ENCODE measurements at places on chromosomes 3 and 15.

DNA sequence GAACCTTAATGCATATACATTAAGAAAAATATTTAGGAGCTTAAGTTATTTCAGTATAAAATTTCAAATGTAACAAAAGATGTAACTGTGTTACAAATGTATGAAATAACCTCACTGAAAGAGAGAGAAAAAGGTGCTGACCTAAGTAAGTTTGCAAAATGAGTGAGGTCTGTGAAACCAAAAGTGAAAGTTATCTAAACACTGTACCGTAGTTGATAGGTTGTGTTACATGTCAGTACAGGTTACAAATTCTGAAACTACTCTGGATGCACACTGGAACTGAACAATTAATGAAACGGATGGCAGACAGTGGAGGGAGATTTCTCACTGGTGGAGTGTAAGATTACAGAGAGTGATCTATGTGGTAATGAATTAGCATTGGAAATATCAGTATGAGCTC, 420.7 kb downstream of the ZNF385D start:
- peak; percentile 2 for DNase-seq

DNA sequence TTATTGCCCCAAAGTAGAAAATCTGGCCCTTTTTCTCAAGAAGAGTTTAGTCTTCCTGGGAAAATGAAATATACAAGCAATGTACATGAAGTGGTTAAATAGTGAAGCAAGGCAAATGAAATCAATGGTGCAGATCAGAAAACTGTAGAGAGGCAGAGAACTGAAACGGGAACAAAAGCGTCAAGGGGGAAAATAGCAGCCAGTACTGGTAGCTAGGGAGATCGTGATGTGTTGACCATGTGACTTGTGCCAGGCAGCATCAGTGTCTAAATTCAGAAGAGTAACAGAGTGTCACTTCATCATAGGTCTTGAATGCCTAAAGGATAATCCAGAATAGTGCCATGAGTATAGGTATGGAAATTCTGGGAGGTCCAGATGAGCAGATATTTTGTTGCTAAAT, 163.1 kb downstream of the CHL1 start:
- no peak for DNase-seq

DNA sequence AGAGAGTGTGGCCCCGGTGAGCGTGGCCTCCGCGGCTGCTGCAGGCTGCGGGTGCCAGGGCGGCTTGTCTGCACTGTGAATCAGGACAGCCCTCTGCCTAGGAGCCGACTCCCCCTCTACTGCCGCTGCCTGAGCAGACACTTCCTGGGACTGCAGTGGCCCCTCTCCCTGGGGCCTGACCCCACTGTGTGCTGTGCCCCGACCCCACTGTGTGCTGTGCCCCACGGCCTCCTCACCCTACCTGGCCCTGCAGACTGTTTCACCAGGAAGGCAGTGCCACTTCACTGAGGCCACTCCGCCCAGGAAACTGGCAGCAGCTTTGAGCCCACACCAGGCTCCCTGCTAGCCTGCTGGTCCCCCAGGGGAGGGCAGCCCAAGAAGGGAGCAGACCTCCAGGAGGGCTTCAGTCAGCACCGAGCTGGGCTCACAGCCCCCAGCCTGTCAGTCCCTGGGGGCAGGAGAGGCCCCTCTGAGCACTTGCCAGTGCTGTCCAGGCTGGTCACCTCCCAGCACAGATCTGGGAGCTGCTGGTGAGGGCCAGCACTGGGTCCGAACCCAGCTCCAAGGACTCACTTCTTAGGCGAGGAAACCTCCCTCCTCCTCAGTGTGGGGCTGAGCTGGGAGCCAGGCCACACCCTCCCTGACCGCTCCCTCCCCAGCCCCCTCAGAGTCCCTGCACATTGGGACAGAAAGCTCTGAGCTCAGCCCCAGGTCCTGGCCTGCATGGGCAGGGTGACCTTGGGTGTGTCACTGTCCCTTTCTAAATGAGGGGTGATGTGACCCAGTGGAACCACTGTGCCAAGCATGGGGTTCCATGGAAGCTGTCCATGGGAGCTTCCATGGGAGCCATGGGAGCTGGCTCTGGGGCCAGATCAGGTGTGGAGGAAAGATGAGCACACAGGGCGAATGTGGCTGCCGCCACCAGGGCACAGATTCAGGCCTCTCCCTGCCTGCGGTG, 56.8 kb downstream of the DNAJB8 start:
- DNase-seq, result no peak

GRCh38 chr3:186002884-186003472, 65.2 kb upstream of the TRA2B start:
- no peak for DNase-seq

DNA sequence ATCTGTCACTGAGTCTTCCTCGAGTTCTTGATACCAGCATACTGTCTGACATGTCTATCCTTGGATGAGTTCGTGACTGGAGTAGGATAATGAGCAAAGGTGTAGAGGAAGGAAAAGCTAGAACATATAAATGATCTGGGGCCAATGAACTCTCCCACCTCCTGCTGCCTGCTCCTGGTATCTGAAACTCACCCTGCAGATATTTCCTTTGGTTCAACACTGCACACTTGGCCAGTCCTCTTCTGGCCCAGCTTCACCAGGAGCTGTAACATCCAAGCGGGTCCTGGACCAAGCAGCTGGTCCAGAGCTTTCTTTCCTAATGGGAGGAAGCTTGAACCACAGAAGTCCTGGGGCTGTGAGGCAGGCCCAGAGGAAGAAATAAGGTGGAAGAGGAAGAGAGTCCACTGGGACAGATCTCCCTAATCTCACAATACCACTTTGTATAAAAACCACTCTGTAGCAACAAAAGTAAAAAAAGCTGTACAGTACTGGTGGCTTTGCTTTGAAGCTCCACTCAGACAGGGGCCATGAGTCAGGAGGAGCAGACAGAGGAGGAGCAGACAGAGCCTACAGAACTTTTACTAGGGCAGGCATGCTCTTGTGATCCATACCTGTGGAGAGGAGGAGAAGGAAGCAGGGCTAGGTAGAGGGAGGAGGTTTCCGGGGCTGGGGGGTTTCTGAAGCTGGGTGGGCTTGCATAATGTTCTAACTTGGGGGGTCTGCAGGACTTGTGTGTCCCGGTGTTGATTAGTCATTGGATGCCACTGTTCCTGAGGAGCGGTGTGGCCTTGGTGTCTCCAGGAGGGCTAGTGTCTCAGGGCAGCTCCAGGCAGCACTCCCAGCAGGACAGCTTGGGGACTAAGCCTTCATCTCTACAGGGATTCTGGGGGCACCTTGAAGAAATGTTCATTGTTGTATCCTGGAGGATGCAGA, 166.9 kb downstream of the ABHD5 start:
- no peak for DNase-seq

GRCh38 chr3:77376511-77376910, 336.6 kb downstream of the ROBO2 start:
- no peak for DNase-seq

DNA sequence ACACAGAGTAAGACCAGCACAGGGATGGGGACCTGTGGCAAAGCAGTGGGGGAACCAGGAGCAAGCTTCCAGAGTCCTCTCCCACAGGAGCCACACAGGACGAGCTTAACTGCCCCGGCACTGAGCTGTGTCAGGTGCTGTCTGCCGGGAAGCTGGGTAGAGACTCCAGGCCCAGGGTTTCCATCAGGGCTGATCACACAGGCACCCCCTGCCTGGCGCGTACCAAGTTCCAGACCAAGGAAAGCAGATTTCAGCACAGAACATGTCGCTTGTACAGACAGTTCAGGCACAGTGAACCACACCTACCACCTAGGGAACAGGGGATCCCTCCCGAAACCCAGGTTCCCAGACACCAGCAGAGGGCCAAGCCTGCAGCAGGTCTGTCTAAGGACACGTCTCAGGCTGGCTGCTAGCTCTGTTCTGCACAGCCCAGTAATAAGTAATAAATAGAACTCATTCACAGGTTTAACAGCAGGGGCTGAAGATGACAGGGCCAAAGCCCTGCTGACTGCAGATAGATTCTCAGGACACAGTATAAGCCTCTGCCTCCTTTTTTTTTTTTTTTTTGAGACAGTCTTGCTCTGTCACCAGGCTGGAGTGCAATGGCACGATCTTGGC, 30.2 kb upstream of the OCA2 start:
- DNase-seq, result no peak

DNA sequence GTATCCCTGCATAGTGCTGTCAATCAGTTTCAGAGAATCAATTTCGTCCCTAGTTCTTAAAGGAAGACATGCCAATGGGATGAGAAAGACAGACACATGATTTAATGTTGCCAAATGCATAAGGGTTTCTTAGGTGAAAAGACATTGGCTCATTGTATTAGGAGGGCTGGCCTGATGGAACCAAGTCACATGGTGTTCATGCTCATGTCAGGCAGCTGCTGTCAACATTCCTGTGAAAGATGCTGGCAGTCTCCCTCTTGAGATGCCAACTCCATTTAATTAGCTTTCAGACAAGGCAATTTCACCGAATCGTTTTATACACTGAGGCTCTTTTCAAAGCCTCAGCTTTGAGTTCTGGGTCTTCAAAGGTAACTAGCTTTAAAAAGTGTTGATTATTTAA, 16.1 kb upstream of the IL1RAP start:
- no peak for DNase-seq

GRCh38 chr15:40776537-40777141, 6.9 kb downstream of the C15orf62 start:
- DNase-seq, result no peak

- DNase-seq, result no peak
These were observed 45.5 kb downstream of the PCSK6 start for GRCh38 chr15:101444015-101444414.

DNA sequence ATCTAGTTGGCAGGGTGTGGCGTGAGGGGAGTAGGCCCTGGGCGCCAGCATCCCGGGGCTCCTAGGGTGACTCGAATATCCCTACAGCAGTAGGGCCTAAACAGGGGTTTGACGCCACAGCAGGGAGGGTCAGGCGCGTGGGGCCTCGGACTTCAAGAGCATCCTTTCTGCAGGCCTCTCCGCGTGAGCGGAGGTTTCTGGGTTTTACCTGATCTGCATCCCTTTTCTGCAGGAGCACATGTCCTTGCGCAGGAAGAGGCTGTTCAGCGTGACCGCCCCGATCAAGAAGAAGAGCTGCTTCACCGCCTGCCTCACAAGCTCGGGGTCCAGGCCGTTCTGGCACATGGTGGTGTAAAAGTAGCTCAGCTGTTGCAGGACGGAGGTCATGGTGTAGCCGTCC, 13.5 kb upstream of the GNB5 start:
- no peak for DNase-seq

- DNase-seq, result no peak
These were observed 61.5 kb downstream of the PRICKLE2 start for GRCh38 chr3:64163755-64164148.

- no peak for DNase-seq
These were observed 82.9 kb downstream of the CHSY1 start for GRCh38 chr15:101168898-101169494.

- no peak for DNase-seq
These were observed 88.2 kb downstream of the GMPS start for GRCh38 chr3:155958676-155959075.

DNA sequence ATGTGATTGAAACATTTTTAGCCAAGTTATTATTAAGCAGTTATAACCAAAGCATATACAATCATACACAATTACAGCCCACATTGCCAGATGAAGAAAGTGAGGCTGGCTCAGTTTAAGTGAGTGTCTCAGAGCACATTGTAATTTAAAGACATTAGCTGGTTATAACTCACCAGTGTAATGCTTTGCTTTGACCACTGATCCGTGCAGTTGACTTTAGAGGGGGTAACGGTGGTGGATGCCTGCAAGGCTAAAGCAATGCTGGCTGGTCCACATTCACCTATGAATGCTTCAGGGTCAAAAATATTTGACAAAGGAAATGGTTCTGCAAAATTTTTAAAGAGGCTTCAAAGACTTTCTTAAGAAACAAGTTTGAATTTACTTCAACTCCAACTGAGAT, 1.2 kb downstream of the C3orf85 start:
- no peak for DNase-seq

DNA sequence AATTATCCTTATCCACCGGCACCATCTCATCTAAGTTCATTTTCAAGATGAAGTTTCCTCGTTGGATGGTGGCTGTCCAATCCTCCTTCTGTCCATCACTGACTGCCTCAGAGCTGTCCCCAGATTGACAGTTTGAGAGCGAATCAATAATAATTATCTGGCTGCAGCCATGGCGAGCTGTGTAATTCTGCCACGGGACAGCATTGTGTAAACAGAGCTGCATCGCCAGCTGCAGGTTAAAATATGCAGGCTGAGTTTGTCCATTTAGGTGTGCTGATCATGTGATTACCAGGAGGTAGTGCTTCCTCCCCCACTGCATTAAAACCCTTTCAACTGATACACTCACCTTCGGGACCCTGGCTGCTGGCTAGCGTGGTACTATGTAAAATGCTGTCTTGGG, 461.9 kb upstream of the ONECUT1 start:
- DNase-seq, result no peak

- DNase-seq, result no peak
These were observed 43.1 kb upstream of the SH3BP5 start for GRCh38 chr3:15375461-15376000.

DNA sequence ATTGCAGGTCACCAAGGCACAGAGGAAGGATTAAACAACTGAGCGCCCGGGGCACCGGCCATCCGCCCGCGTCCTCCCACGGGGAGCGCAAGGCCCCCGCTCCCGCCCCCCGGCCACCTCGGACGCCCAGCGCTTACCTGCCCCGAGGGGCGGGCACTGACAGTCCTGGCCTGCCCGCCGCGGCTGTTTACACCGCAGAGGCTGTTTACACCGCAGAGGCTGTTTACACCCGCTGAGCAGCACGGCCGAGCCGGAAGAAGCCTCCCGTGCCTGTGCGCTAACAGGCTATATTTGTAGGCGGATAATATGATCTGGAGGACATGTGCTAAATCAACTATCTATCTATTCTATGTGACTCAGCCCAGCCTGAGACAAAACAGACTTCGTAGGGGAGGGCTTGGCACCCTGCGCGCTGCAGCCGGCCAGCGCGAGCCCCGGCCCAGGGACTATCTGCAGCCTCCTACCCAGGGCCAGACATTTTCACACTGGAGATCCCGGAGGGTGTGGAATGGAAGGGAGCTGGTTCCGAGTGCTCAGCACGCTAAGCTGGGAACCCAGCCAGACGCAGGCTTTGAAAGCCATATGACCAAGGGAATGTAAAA, at the start of gene LRRC2:
Gene LRRC2 (minus strand): TSS at position 263 of the 602 bp plus-strand sequence. CDS start 14,711 bp downstream, outside the sequence.
- peak; percentile 30 for DNase-seq

DNA sequence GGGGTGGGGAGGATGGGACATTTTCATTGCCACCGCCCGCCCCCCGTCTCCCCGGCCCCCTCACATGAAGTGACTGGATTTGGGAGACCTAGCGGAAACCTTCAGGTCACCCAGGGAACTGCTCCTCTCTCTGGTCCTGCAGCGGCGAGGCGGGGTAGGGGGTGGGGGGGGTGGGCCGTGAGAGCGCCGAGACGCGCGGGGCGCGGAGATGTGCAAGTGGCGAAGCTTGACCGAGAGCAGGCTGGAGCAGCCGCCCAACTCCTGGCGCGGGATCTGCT, 712 bp upstream of the MME start:
- no peak for DNase-seq

DNA sequence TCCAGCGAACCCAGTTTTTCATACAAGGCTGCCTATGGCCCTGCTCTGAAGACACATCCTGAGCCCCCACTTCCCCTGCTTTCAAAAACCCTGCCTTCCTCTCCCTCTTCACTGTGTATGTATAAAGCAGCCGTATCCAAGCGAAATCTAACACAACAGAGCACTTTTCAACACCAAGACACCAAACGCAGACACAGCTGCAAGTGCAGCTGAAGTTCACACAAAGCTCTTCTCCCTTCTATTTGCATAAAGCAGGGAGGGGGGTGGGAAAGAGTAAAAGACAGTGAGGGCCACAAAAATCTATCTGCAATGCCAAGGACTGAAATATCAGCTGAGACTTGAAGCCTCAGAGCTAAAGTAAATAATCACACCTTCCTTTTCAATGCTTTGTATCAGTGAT, 35.1 kb upstream of the CSPG5 start:
- DNase-seq, result no peak

GRCh38 chr3:71172189-71172588, 411.3 kb downstream of the FOXP1 start:
- no peak for DNase-seq

All from GM12891 (cell line).